Ascending aorta (tissue), 2 donors: ENCODE measurements at places on chromosomes 2 and 18.

DNA sequence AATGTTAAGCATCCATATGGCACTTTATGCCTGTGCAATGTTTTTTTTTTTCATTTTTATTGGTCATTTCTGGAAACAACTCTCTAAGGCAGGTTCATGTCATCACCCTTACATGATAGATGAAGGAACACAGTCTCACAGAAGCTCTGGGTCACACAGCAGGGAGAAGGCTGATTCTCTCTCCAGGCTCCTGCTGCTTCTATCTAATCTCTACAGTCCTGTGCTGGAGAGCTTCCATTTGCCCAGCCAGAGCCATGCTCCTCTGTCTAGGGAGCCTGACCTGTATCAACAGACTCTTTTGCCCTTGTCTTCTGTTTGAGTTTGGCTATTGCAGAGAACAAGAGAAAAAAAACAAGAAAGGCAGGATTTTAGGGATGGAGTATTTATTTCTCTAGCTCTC is 584.8 kb downstream of the MBD2 start:
- no peak for DNase-seq

DNA sequence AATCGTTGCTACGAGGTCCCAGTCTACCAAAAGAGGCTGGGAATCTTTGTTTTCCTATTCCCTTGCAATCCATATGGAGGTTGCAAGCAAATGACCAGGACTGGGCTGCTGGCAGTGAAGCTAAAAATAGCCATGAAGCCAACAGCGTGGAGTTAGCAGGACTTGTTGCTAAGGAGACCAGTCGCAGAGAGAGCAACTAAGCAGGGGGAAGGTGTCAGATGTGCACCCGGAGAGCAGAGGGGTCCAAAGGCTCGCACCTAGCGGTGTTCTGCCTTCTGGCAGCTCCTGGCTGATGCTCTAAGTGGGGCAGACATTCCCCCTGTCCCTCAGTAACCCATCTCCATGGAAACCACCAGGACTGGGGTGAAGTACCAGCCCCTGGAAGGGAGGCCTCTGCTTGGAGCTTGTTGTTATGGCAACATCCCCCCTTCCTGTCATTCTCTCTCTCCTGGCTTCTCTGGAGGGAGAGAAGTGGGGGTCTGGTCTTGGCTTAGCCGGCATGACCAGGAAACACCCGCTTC is 84.6 kb downstream of the DNMT3A start:
- no peak for DNase-seq

- no peak for DNase-seq
Measured at GRCh38 chr18:70024829-70025228, 77.2 kb upstream of the CD226 start.

GRCh38 chr2:154908327-154908726 is 209.8 kb downstream of the KCNJ3 start:
- no peak for DNase-seq

- no peak for DNase-seq
Measured at GRCh38 chr2:10241641-10242430, 60.9 kb upstream of the HPCAL1 start.
